CD4-positive, alpha-beta memory T cell (primary cell): ENCODE measurements at places on chromosomes 3 and 15. TPM values are rescaled to one million over a fixed set of nuclear protein-coding genes. Genes with fewer than 3 reads are reported as not detected.

GRCh38 chr3:106332129-106332528 is 463.3 kb upstream of the CBLB start:
- DNase-seq, result no peak
- peaks cover 44% of the 10 kb centered on the region for H3K4me1 ChIP-seq
- no peaks in the 10 kb centered on the region for H3K27me3 ChIP-seq
- no peak overlapping the region for H3K4me3 ChIP-seq
- no peaks in the 10 kb centered on the region for H3K36me3 ChIP-seq

DNA sequence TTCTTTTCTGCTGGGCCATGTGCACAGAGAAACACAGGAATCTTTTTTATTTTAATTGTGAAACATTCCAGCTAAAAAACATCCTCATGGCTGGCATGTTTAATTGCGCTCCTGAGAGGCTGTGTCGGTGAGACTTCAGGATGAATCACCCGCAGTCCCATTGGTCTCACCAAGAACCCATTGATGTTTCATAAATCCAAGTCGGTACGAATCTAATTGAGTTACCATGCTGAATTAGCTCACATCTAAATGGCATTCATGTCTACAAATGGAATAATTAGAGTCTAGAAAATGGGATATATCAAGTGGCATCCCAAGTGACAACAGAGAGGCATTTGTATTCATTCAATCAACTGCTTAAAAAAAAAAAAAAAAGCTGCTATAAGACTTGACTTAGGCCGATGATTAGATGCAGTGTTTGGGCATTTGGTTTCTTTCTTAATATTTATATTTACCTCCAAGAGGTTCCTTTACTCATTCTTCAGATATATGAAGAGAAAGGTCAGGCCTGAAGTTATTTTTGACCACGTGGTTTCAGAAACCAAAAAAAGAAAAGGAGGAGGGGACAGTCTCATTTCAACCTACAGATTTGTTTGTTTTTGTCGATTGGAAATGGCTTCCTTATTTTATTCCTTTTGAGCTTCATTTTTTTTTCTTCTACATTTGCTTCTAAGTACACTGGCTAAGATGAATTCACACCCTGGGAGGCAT is 79.1 kb upstream of the FOXB1 start:
- H3K27me3 ChIP-seq, result no peaks in the 10 kb centered on the region
- no peak overlapping the region for H3K4me3 ChIP-seq
- H3K4me1 ChIP-seq, result no peaks in the 10 kb centered on the region
- no peaks in the 10 kb centered on the region for H3K36me3 ChIP-seq
- no peak for DNase-seq

The FEZF2 gene
- not detected for total RNA-seq

The TARS3 gene
- 35.8 TPM for total RNA-seq

DNA sequence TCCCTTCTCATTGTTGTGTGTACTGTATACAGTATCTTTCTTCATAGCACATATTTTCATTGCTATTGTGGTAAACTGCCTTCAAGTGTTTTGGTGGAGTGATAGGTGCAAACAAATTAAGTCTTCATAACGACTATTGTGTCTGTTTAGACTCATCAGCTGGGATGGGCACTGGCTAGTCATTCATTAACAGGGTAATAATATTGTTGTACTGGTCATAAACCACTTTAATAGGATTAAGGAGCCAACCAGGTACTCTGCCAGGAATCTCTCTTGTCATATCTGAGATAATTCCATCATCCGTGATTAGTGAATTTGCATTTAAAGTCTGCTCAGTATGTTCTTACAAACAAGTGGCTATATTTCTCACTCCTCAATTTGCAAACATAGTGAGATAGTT is 10.2 kb upstream of the TMEM45A start:
- no peak overlapping the region for H3K4me3 ChIP-seq
- no peaks in the 10 kb centered on the region for H3K36me3 ChIP-seq
- H3K27ac ChIP-seq, result no peak overlapping the region
- H3K27me3 ChIP-seq, result no peaks in the 10 kb centered on the region
- DNase-seq, result no peak
- H3K4me1 ChIP-seq, result no peaks in the 10 kb centered on the region

DNA sequence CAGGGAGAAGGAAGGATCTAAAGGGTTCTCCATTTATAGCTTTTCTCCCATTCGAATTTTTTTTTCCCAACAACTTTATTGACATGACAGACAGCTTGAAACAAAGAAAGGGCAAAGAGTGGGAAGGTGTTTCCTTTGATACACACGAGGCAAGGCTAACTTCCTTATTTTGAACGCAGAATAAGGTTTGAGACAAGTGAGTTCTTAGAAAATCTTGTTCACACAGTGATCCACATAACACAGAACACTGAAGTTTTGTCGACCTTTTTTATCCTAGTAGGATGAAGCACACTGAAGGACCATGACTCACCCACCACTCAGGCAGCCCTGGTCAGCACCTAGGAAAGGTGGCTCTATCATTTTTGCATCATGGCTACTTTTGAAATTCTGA is 425.8 kb upstream of the MDFIC2 start:
- DNase-seq, result no peak
- H3K27ac ChIP-seq, result no peak overlapping the region
- H3K4me3 ChIP-seq, result no peak overlapping the region
- H3K36me3 ChIP-seq, result no peaks in the 10 kb centered on the region

DNA sequence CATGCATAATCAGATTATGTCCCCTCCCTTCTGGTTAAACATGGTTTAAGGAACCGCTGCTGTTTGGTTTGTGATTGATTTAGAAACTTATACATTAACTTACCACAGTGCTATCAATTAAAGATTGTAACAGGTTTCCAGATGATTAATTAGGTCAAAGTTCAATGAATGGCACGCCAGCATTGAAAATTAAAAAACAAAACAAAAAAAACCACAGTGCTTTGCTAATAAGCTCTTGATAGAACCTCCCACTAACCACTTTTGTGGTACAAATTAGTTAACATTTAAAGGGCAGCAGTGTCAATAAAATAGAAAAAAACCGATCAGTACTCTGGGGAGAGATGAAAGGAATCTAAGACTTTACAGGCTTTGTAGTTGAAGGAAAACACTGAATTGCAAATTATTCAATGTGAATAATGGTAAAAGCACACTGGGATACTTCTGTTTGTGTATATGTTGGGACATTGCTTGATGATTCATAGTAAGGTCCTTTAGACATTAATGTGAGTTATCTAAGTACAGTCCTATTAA is 7.6 kb upstream of the C3orf38 start:
- peaks cover 7% of the 10 kb centered on the region for H3K36me3 ChIP-seq
- H3K4me3 ChIP-seq, result no peak overlapping the region
- H3K27ac ChIP-seq, result no peak overlapping the region
- no peaks in the 10 kb centered on the region for H3K27me3 ChIP-seq
- no peak for DNase-seq
- H3K4me1 ChIP-seq, result no peaks in the 10 kb centered on the region

The SETD5 gene
- 142 TPM for total RNA-seq

DNA sequence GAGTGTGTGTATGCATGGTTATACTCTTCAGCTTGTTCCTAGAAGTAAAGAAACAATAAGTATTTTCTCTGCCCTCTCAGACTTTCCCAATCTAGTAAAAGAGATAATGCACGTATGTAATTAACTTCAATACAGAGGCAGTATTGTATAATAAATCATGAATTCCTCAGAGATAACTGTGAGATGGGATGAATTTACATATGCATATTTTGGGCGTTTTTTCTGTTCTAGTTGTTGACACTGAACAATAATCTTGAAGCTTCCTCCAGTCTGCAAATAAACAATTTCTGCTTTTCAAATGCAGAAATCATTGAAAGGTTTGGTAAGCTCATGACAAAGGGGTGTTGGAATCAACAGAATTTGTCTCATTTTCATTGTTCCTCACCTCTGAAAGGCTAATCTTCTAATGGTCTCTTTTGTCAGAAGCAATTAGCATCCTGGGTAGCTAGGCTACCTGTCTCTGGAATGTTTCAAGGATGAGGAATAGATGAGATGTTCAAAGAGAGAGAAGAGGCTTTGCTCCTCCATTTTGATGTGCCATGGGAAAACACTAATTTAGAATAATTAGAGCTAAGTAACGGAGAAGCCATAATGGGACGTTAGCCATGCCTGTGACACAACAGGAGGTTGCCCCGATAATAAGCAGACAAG is 43.3 kb upstream of the SIAH2 start:
- H3K27ac ChIP-seq, result no peak overlapping the region
- no peak overlapping the region for H3K4me3 ChIP-seq
- DNase-seq, result no peak
- no peaks in the 10 kb centered on the region for H3K36me3 ChIP-seq
- H3K27me3 ChIP-seq, result no peaks in the 10 kb centered on the region

- H3K27ac ChIP-seq, result no peak overlapping the region
- H3K4me3 ChIP-seq, result no peak overlapping the region
These were observed 22.9 kb upstream of the OSBPL11 start for GRCh38 chr3:125618208-125618607.

- H3K4me1 ChIP-seq, result peaks cover 33% of the 10 kb centered on the region
- no peaks in the 10 kb centered on the region for H3K36me3 ChIP-seq
- no peak overlapping the region for H3K27ac ChIP-seq
These were observed 123.1 kb upstream of the BHLHE40 start for GRCh38 chr3:4856136-4856535.

DNA sequence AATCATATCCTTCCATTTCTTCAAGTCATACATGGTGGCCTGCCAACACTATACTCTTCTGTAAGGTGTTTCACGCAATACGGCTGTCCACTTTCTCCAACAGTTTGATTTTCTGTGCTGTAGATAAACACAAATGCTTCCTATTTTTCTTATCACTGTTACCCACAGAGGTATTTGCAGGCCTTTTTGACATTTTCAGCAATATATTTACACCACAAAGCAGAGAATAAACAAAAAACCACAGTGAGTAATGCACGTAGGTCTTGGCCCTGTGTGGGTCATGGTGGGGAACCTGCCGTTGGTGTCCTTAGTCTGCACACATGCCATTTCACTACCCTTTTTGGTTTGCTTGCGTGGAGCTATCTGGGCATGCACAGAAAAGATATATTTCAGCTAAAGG is 59.5 kb downstream of the LRRC28 start:
- H3K27ac ChIP-seq, result no peak overlapping the region

DNA sequence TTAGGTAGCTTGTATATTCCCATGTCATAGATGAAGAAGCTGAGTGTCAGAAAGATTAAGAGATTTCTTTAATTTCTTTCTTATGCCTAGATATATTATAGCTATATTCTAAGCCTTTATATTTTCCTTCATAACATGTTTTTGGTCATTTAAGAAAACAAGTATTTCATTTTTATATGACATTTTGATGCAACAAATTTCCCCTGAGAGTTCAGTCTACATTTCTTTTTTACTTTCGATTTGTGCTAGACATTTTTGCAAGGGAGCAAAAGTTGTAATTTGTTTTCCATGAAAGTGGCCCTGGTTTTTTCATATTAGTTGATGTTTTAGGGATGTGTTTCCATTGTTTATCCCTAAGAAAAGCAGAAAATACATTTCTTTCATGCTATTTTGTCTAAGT is 344.9 kb downstream of the NLGN1 start:
- no peaks in the 10 kb centered on the region for H3K4me1 ChIP-seq
- DNase-seq, result no peak
- no peaks in the 10 kb centered on the region for H3K27me3 ChIP-seq
- H3K4me3 ChIP-seq, result no peak overlapping the region
- H3K27ac ChIP-seq, result no peak overlapping the region

The FGF7 gene
- 0.11 TPM for total RNA-seq

GRCh38 chr3:11908981-11909698 is 62.5 kb upstream of the TAMM41 start:
- DNase-seq, result no peak
- H3K4me3 ChIP-seq, result no peak overlapping the region
- H3K27me3 ChIP-seq, result no peaks in the 10 kb centered on the region
- peaks cover 9% of the 10 kb centered on the region for H3K4me1 ChIP-seq

The MCF2L2 gene
- total RNA-seq, result 7.3 TPM

DNA sequence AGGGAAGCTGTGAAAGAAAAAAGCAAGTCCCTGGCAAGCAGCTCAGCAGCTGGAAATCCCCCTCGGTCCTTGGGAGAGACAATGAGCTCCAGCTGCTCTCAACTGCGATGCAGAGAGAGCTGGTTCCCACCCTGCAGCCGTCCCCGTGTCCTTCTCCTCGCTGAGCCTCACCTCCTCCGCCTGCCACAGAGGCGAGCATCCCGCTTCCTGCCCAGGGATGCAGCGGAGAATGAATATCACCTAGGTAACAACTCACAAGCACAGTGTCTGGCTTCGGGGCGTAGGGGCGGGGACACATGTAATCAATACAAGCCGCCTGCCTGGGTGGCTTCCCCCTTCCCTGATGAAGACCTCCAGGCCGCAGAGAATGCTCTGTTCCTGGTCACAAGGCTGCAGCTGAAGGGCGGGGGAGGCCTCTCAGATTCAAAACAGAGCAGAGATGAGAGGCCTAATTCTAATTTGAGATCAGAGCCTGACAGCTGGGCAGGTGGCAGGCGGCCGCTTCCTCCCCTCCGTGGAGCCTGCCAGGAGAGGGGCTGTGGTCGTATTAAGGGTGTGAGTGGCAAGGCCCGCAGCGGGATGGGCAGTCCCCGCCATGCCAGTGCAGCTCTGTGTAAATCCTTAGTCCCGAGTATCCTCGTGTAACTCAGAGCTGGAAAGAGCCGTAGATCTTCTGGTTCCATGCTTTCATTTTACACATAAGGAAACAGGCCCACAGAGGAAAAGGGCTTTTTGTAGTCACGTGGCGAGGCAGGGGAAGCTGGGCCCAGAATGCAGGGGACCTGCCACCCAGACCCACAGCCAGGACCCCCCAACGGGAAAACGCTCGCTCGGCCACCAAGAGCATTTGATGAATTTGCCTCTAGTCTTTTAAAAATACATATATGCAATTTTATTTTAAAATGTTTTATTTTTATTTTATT is 24.3 kb downstream of the ZDHHC19 start:
- peaks cover 44% of the 10 kb centered on the region for H3K4me1 ChIP-seq
- DNase-seq, result no peak
- H3K36me3 ChIP-seq, result no peaks in the 10 kb centered on the region
- no peak overlapping the region for H3K4me3 ChIP-seq
